ENCODE measurements at places on chromosomes 1 and 21.

GRCh38 chr1:214859647-214860046 lies 222.9 kb upstream of the KCNK2 start:
- DNase-seq = no peak

GRCh38 chr1:87292684-87293493 lies 35.8 kb upstream of the LMO4 start:
- DNase-seq = no peak

GRCh38 chr1:150142083-150142482 lies 7.6 kb upstream of the PLEKHO1 start:
- no peak for DNase-seq

- DNase-seq = no peak
Measured at GRCh38 chr1:72281144-72281543, 1.2 kb downstream of the NEGR1 start.

DNA sequence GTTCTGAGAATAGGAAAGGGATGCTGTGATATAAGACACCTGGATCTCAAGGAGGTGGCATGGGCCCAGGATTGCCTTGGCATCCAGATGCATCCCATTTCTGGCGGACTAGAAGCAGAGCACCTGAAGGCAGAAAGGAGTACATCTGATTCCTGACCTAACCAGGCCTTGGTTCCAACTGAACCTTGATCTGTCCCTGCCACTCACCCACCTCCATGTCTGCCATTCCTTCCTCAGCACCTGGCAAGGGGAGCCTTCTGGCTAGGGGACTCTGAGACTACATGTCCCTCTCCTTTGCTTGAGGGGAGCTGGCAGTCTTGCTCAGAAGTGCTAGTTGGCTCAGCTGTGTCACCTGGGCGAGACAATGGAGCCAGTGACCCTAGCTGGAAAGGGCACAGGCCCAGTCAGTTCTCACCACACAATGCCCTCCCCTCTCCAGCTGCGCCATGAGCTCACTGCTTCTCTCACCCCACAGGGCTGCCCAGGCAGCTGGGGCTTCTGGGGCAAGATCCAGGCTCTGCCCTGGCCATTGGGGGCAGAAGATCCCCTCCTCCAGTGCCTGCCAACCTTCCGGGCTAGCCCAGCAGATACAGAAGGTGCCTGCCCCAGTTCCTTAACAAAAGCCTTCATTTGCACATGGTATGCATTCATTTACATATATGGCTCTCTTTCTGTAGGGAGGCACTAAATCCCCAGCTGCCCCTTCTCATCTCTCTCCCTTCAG lies 2.9 kb downstream of the IGSF8 start:
- DNase-seq = no peak

DNA sequence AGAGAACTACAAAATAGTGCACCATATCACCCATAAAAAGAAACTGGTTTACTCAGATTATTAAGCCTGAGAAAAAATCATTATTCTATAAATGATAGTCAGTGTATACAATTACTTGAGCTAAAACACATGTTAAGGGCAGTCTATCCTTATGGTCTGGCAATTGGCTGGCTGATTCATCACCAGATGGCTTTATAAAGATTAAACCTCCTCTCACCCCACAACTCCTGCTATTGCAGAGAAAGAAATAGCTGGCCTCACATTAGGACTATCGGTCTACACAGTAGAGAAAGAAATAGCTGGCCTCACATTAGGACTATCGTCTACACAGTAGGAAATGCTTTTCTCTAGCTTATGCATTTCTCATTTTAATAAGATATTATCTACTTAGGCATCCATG lies 21.2 kb downstream of the CEP170 start:
- DNase-seq = no peak

- DNase-seq = no peak
Measured at GRCh38 chr1:230517786-230518185, 91.7 kb upstream of the PGBD5 start.

DNA sequence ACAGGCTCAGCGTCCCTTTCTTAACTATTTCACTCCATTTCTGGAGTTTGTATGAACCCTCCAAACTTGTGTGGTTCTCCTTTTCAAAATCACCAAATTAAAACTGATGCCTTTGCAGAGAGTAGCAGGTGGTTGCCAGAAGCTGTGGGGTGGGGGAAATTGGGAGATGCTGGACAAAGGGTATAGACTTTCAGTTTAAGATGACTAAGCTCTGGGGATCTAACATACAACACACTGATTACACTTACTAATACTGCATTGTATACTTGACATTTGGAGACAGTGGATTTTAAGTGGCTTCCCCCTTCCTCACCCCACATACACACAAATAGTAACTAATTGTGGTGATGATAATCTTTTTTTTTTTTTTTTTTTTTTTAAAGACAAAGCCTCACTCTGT lies 11.1 kb upstream of the SCYL3 start:
- no peak for DNase-seq

- DNase-seq = no peak
Measured at GRCh38 chr1:12284486-12284885, 54.7 kb downstream of the VPS13D start.

DNA sequence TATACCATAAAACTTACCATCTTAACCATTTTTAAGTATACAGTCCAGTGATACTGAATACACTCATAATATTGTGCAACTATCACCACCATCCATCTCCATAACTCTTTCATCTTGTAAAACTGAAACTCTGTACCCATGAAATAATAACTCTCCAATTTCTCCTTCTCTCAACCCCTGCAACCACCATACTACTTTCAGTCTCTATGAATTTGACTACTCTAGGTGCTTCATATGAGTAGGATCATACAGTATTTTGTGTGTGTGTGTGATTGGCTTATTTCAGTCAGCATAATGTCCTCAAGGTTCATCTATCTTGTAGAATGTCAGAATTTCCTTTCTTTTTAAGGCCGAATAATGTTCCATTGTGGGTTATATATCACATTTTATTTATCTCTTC lies 17.7 kb downstream of the NPHS2 start:
- no peak for DNase-seq

DNA sequence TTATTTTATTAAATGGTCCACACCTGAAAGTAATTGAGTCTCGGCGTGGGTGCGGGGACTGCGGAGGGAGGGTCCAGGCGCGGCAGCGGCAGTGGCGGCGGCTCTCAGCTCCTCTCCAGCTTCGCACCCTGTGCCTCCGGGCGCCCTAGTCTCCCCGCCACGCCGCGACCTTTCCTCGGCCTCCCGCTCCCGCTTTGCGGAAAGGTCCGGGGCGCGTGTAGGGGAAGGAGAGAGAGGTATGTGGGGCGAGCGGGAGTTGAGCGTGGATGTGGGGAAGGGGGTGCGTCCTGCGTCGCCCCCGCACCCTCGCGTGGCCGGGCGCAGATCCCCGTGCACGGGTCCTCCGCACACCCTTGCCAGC lies 13.4 kb upstream of the ALX3 start:
- no peak for DNase-seq

GRCh38 chr1:154996966-154997701 lies 3.7 kb downstream of the LENEP start:
- no peak for DNase-seq

DNA sequence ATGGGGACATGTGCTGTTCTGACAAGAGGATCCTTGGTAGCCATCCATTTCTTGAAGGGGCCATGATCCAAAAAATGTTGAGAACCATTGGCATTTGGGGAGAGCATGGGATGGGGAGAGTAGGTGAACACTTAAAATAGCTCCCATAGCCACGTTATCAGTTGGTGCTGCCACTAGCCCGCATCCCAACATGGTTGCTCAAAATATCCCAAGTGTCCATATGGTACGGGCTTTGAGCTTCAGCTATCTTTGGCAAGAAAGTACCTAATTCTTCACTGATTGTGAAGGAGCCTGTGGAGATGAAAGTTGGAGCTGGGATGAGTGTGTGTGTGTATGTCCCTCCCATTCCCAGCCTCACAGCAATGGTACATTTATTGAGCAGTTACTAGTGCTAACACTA lies 3.1 kb upstream of the ZNF648 start:
- no peak for DNase-seq

DNA sequence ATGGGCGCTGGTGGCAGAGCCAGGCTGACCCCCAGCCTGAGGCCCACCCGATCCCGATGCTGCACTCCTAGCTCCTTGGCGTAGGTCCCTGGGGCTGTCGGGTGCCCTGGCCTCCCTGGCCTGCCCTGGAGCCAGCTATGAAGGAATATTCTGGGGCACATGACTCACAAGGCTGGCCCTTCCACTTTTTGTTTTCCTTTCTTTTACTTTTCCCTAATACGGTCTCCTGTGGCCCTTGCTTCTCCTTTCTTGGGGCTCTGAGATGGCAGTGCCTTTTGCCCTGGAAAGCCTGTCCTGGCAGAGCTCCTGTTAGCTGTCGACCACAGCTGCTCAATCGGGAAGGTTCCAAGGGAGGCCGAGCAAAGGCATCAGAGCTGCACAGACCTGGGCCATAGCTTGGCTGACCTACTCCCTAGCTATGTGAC lies 22.1 kb downstream of the ARHGEF10L start:
- DNase-seq = no peak

GRCh38 chr1:117695796-117696490 lies 90.1 kb downstream of the TENT5C start:
- no peak for DNase-seq

DNA sequence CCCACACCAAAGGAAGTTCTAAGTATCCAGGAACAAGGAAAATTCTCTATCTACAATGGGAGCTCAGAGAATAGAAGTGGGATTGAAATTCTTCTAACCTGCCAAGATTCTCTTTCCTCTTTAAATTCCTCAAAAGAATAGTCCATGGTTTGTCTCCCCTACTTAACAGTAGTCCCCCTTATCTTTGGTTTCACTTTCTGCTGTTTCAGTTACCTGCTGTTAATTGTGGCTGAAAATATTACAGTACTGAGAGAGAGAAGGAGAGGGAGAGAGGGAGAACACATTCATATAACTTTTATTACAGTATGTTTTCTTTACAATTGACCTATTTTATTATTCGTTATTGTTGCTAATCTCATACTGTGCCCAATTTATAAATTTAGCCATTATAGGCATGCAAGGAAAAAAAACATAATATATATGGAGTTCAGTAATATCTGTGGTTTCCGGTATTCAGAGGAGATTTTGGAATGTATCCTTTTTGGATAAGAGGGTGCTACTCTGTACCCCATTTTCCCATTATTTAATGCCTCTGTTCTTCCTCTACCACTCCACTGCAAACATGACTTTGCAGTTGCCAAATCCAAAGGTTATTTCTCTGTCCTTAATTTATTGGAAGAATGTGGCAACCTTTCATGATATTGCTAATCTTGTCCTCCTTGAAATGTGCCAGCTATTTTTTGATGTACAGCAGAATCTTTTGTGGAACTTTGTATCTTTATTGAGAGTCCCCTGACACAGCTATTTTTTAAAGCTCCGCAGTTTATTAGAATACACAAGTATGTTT lies 68.0 kb downstream of the USP25 start:
- DNase-seq = no peak

DNA sequence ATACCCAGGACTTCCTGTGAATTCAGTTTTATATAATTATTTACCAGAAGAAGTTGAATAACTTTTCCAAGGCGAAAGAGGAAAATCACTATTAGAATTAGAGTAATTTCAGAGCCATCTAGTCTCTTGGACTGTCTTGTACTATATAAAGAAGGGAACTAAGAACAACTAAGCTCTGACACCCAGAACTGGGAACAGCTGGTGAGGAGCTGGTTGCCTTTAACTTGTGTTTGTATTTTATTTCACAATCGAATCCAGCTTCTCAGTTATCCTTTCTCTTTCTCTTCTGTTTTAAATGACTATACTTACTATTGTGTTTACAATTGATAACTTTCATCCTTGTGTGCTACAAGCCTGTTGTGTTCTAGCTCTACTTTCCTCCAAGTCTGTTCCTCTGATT lies 8.4 kb downstream of the SNX27 start:
- peak; percentile 22 for DNase-seq

- no peak for DNase-seq
Measured at GRCh38 chr1:228087771-228088251, 5.3 kb downstream of the ARF1 start.

GRCh38 chr1:181423301-181423918 lies 59.9 kb upstream of the CACNA1E start:
- no peak for DNase-seq

- no peak for DNase-seq
Measured at GRCh38 chr21:32795376-32795775, 23.8 kb upstream of the PAXBP1 start.

- DNase-seq = no peak
Measured at GRCh38 chr1:183517401-183517800, 45.1 kb downstream of the SMG7 start.

DNA sequence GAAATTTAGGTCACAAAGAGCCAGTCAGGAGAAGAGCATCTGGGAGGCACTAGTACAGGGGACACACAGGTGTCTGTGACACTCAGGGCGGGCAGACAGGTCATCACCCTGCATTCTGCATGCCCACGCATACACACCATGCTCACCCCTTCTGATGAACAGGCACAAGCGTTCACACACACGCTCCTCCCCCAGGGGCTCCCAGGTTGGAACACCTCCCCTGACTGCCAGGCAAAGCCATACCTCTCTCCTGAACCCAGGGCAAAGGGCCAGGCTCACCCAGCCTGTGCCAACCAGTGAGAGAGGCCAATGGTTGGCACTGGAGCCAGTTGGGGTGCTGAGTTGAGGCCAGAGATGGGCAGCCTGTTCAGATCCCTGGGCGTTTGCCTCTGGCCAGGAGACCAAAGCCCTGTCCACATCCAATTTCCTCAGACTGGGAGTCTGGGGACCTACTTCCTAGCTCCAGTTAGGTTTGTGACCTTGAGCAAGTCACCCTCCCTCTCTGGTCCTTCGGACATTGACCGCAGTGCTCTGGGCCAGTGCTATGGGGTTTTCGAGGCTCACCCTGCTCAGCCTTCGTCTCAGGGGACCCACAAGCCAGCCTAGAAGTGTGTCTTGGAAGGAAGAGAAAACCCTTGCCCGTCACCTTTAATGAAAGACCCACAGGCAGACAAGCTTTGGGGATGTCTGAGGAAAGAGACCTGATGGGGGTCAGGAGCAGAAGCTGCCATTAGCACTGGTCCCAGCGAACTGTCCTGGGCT lies 5.8 kb upstream of the LAD1 start:
- DNase-seq = no peak

GRCh38 chr21:37700641-37701202 lies 215.5 kb downstream of the KCNJ6 start:
- DNase-seq = no peak

- no peak for DNase-seq
Measured at GRCh38 chr1:156929596-156930238, 9.3 kb downstream of the LRRC71 start.

- no peak for DNase-seq
Measured at GRCh38 chr1:64584479-64584878, 114.5 kb downstream of the CACHD1 start.

DNA sequence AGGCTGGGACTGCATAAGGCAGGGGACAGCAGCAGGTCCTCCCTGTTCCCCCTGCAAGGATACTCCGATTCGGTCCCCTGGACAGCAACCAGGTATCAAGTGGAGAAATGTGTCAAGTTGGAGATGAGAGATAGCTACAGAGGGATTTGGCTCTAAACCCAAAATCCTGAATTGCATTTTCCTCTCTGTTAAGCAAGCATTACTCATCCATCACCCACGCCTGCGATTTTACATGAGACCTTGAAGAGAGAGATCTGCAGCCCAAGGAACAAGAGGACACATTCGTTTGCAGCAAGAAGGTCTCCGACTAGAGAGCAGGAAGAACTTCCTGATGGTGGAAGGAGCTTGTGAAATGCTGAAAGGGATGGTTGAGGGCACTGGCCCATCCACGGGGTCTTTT lies 21.9 kb downstream of the SYT2 start:
- DNase-seq = no peak

Measured in SIG-M5 (cell line).